ENCODE measurements at places on chromosomes 16 and 17.

DNA sequence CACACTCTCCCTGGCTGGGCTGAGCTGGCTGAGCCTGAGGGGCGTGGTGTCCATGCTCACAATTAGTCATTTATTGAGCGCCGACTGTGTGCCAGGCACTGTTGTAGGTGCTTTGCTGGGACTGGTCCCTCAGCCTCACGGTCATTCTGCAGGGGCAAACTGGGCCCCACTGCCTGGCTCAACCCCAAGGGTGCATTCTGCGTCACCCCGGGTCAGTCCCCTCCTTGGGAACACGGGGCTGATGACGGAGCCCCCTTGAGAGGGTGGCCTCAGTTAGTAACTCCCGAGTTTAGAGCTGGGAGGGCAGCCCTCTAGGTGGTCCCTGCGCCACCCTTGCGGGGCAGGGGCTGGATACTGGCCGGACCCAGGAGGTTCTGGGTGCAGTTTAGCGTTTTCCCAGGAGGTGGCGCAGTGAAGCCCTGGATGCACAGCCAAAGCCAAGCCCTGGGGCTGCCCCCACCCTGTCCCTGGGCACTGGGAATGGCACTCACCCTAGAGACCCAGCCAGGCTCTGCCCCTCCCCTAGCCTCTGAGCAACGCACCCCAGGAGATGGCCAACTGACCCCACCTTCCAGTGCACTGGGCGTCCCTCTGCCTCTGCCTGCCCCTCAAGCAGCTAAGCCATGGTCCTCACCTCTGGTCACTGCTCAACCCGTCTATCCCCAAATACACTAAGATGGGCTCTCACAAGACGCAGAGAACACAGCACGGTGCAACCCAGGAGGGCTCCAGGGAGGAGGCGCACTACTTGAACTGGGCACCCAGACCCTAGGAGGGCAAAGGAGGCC lies 243.2 kb upstream of the GSE1 start:
- DNase-seq: no peak

GRCh38 chr16:53081686-53082407 lies 27.1 kb downstream of the CHD9 start:
- no peak for DNase-seq

- DNase-seq: no peak
Measured at GRCh38 chr16:11395008-11395948, 50.0 kb downstream of the RMI2 start.

- DNase-seq: no peak
Measured at GRCh38 chr16:71367241-71367976, 8.9 kb downstream of the CALB2 start.

DNA sequence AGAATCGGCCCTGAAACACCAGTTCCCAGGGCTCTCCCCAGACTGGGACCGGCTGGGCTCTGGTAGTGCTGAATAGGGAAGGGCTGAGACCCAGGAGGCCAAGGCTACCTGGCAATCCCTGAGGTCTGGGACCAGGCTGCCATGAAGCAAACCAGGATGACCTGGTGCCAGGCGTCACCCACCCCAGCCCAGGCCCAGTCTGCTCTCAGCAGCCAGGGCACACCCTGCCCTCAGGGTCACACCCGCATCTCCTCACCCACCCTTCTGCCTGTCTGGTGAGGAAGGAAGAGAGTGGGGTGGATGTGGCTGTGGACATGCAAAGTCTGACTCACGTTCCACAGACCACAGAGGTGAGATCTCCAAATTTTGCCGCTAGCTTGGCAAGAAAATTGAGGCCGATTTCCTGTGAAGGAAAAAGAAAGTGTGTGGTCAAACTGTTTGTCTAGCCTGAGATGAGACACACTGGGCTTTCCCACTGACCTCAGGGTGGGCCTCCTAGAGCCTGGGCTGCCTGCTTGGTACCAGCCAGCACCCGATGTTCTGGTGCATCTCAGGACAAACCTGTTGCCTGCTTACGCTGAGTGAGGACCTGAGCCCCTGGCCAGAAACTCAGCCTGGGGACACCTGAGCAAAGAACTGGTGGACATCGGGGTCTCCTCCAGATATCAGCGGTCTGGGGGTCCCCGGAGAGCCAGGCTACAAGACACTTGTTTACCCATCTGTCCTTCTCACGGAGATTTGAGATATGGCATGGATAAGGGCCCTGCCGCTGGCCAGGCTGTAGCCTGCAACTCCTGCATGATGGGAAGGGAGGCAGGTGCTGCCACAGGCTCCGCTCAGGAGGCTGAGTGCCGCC lies 6.3 kb upstream of the RAB37 start:
- DNase-seq: no peak

GRCh38 chr17:12958786-12959185 lies 59.0 kb downstream of the ELAC2 start:
- no peak for DNase-seq

DNA sequence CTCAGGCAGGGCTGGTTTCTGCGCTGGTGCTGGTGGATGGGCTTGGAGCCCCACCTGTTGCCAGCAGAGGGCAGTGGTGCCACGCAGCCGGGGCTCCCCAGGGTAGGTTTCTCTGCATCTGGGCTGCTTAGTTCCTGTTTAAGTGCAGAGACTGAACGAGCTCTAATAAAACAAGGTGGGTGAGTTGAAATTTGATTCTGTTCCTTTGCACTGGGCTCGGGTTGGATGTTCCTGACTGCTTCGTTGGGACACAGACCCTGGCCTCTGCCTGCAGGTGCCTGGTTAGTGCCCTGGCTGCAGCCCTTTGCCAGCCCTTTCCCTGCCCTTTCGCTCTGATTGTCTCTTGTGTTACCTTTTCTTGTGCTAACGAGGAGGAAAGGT lies 30.0 kb downstream of the TBCD start:
- no peak for DNase-seq

DNA sequence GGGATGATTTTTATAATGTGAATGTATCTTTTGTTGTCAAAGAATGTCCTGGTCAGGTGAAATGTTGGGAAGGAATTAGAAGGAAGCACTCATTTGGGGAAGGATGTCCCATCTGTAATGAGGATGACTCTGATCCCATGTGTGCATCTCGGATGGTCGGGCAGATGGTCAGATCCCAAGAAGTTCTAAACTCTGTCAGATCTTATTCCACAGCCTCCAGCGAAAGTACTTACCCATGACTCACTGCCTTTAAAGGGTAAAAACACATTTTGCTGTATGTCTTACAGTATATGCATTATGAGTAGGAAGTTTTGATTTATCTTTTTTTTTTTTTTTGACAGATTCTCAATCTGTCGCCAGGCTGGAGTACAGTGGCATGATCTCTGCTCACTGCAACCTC lies 548 bp upstream of the KRTAP4-11 start:
- DNase-seq: no peak

GRCh38 chr17:58219789-58220183 lies 731 bp upstream of the MKS1 start:
- DNase-seq: no peak

DNA sequence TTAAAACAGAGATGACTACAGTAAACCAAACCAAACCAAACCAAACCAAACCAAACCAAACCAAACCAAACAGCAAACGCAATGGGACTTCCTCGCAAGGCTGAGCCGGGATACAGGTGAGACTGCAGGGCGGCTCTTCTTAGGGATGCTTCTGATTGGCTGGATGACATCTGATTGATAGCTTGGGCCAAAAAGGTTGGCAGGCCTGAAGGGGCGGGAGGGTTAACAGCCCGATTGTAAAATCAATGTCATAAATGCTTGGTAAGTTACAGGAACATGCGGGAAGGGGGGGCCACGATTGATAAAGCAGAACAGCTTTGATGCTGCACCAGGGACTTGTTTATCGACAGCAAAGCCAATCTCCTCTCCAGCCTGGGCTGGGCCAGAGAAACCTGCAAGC lies 86.1 kb downstream of the ZFHX3 start:
- no peak for DNase-seq

GRCh38 chr17:34400301-34400931 lies 37.4 kb upstream of the CCL1 start:
- DNase-seq: no peak

DNA sequence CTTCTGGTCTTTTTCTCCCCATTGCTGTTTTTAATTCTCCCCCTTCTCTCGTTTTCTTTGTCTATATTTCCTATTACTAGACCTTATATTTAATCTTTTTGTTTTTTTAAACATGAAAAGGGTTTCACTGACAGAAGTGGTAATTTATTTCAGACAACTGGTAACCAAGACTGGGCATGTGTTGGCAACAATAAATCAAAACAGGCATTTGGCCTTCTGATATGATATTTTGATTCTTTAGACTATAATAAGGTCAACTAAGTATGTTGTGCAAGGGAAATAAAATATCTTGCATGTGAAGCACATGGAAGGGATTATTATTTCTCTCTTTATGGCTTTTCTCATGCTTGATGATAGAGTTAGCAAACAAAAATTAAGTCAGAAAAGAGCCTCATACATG lies 34.6 kb downstream of the AP2B1 start:
- no peak for DNase-seq

DNA sequence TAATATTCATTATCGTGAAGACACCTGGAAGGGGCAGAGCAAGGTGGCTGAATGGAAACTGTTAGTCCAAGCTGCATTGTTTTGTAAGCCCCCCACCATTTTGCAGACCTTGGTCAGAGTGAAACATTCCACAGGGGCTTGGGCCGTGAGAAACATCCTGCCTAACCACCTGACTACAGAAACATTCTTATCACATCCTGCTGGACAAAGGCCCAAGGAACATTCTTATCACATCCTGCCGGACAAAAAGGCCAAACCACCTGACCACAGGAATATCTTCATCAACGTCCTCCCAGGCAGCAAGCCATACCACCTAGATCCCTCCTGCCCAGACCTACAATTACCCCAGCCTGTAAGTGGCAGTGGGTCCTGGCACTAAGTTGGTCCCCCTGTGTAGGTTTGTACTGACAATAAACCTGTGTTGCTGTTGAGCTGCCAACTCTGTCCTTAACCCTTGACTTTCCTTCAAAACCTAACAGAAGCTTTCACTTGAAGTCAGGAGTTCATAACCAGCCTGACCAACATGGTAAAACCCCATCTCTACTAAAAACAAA lies 19.6 kb downstream of the ATF7IP2 start:
- no peak for DNase-seq

- no peak for DNase-seq
Measured at GRCh38 chr16:57925310-57925709, 45.6 kb downstream of the CNGB1 start.

- DNase-seq: peak; percentile 94
Measured at GRCh38 chr17:48908047-48908843, at the start of gene UBE2Z. TSS of gene UBE2Z (plus strand) at chr17:48908407. CDS start at chr17:48908504, 97 bp downstream.

GRCh38 chr16:51565184-51565583 lies 414.1 kb upstream of the SALL1 start:
- no peak for DNase-seq

DNA sequence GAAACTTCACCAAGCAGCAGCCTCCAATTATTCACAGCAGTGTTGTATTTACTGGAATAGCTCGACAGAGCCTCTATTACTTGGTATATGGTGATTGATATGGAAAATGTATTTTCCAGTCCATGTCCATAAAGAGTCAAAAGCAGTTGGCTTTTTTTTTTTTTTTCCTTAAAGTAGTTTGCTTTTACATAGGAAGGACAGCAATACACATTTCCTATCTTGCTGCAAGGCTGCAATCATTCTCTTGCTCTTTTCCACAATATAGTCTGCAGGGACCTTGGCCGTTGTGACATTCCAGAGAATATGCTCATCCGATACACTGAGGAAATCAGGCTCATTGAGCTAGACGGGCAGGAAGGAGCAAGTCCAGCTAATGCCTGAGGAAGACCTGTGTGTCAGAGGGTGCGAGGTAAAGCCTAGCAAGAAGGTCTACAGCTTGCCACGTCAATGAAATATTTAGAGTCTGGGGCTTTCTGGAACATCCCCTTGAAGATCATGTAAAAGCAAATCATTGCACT lies 131.1 kb downstream of the ENGASE start:
- no peak for DNase-seq

DNA sequence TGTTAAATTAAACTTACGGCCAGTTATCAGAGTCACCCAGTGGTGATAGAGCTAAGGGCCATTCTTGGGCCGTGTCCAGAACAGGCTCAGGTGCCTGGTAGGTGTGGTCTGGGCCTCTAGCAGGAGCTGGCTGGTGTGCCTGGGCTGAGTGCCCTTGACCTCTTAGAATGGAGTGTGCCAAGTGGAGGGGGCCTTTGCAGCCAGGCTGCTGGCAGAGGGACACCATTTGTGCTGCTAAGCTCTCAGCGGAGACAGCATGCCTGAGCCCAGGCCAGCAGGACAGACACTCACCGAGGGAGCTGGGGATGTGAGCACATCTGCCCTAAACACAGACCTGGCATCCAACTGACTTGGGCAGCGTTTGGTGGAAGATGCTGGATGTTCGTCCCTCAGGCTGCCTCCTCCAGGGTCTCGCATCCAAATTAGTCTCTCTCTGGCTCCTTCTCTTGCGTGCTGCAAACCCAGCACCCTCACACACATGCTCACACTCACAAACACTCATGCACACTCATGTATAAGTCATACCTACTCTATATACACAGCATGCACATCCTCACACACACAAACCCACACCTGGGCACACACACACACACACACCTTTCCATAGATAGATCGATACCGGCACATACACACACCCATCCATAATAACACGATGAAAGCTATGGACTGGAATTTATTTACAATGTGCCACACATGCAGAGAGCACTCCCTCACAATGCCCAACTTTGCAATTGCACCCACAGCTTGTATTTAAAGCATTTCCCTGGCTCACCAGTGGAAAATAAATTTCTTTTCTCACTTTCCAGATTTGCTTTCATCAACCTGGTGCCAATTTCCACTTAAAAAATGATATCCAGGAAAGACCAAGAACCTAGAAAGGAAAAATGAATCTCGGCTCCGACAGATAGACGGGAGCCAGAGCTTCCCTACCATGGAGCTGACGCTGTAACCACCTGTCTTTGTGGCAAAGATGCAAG lies 33.6 kb upstream of the CDH5 start:
- DNase-seq: no peak

DNA sequence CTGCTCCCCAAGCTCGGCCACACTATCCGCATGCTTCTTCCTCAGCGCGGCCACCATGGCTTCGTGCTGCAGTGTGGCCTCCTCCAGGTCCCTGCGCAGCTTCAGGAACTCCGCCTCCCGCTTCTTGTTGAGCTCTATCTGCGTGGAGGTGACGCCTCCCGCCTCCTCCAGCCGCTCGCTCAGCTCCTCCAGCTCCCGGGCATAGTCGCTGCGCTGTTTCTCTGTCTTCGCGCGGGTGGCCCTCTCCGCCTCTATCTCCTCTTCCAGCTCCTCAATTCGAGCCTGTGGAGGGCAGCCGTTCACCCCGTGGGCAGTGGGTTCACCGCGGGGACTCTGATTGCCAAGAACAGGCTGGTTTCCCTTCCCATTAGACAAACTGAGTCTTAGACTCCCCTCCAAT lies 19.0 kb downstream of the MYH3 start:
- no peak for DNase-seq
